Right atrium auricular region (tissue), 2 donors: ENCODE measurements at places on chromosomes 11 and 22. TPM values are rescaled to one million over a fixed set of nuclear protein-coding genes. Genes with fewer than 3 reads are reported as not detected.

Gene RIBC2
- total RNA-seq: not detected

Gene OR51E2
- 0.15 TPM for total RNA-seq

Gene CCDC73
- total RNA-seq: not detected

Gene RASGRP2
- 28.1 TPM for total RNA-seq

Gene PITPNM1
- 10.7 TPM for total RNA-seq

Gene OLFML1
- total RNA-seq: 4.6 TPM

Gene NXPE2
- 0.20 TPM for total RNA-seq

- peak; percentile 68 for DNase-seq
Observed at GRCh38 chr11:63917692-63918506, 935 bp upstream of the RCOR2 start.

- DNase-seq: no peak
Observed at GRCh38 chr11:95182397-95182796, 48.6 kb downstream of the SESN3 start.

DNA sequence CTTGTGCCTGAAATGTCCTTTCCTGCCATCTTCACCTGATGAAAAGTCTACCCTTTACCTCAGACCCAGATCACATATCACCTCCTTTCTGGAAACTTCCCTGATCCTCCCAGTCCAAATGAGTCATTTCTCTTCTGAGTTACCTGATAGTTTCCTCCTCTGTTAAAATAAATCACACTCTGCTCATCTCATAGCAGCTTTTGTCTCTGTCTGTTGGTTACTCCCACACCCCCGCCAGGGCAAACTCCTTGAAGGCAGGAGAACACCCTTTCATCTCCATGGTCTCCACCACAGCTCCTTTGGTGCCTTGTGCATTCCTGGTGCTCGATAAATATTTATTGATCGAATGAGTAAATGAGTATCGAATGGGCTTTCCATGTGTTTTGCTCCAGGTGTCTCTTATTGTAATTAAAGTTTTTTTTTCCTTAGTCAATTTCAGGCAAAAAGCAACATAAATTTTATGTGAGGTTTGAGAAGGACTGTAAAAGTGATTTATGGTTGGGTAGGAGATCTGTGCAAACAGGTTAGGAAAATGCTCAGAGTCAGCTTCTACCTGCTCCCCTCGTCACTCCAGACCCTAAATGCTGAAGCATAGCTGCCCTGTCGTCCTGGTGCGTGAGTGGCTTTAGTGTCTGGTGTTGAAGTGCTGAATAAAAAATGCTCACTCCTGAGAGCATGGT is 178.2 kb downstream of the GRIK4 start:
- DNase-seq: no peak

- no peak for DNase-seq
Observed at GRCh38 chr22:17855572-17856290, 81.5 kb upstream of the BID start.

DNA sequence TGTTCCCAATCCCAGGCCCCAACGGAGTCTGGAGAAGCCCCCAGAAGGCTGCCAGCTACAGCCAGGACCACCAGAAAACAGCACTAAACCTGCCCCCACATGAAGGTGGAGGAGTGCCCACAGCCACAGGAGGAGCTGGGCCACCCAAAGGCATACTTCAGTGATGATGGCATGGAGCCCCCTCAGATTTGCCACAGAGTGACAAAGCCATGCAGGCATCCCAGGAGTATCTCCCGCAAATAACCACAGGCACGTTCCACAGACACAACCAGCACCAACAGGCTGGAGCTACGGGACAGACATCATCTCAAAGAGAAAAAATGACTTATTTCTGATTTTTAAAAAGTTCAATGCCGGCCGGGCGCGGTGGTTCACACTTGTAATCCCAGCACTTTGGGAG is 10.6 kb downstream of the CARS1 start:
- DNase-seq: no peak

GRCh38 chr22:25564320-25564978 is at the start of gene GRK3:
Gene GRK3 (plus strand): TSS chr22:25564675. CDS start chr22:25565041, 366 bp downstream.
- peak; percentile 60 for DNase-seq

- no peak for DNase-seq
Observed at GRCh38 chr11:128238521-128239265, 348.7 kb downstream of the ETS1 start.

DNA sequence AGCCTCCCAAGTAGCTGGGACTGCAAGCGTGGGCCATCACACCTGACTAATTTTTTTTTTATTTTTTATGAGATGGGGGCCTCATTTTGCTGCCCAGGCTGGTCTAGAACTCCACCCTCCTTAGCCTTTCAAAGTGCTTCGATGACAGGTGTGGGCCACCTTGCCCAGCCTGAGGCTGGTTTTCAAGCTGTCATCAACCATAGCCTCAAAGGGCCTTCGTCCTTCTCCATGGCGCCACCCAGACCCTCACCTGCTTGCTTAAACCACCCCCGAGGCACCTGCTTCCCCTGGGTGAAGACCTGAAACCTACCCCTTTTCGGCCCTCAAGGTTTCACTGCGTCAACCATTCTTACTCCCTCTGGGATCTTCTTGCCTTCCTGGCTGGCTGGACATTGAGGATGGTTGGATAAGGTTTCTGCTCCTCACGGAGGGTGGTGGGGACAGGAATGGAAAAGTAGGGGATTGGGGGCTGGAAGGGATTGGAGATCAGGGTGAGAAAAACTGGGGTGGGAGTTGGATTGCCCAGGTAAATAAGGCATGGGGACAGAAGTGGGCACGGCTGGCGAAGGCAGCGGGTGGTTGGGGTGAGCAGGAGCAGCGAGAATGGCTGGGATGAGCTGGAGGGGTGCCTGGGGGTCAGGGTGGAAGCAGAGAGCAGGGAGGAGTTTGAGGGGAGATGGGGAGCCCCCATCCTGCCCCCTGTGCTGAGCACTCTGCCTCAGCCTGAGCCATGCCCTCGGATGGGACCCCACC is 2.8 kb upstream of the ACR start:
- DNase-seq: no peak

DNA sequence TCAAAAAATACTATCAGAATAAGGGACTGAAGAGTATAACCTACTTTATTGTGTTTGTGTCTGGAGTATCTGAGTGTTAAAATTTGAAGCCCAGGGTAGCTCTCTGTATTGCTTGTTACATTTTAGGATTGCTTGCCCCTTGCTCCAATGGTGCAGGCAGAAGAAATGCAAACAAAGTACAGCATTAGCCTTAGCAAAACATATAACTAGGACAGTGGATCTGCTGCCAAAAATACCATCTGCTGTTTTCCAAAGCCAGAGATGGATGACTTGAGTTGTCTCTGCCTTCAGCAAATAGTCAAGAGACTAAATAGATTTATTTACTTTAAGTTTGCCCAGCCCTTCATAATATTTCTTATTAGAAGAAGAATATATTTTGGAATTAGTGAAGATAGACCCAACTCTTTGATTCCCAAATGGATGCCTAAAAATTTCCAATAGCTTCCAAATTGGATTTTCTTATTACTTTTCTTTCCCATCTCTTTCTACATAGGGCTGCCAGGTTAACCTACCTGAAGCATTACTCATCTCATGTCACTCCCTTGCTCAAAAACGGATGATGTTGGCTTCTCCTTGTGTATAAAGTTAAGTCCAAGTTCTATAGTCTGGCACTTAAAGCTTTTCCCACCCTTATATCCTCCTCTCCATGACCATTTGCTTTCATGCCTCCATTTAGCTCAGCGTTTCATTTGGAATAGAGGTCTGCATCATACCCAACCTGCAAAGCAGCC is 66.3 kb downstream of the LDLRAD3 start:
- DNase-seq: no peak

DNA sequence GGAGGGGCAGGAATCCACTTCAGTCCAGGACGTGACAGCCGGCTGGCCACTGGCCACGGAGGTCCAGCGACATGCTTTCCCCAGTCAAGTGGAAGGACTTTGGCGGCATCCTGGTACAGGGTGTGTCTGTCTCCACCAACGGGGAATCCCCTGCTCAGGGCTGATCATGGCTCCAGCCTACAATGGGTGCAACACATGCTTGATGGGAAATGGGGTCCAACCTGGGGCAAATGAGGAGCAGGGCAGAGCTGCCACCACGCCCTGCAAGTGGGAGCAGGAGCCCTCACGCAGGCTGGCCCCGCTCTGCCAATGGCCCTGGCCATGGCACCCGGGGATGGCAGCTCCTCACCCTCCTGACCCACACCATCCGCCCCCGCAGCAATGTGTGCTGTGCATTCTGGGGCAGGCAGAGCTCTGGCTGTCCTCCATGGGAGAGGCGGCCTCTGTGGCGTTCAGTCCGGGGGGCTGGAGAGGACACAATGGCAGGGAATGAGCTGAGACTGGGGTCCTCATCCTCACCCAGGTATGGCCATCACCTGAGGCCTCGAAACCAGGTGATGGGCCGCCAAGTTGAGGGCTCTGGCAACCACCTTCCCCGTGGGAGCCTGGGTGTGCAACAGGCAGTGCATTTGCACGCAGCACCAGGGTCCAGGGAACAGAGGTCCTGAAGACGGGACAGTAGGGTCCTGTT is 5.8 kb upstream of the SEPTIN5 start:
- DNase-seq: no peak

DNA sequence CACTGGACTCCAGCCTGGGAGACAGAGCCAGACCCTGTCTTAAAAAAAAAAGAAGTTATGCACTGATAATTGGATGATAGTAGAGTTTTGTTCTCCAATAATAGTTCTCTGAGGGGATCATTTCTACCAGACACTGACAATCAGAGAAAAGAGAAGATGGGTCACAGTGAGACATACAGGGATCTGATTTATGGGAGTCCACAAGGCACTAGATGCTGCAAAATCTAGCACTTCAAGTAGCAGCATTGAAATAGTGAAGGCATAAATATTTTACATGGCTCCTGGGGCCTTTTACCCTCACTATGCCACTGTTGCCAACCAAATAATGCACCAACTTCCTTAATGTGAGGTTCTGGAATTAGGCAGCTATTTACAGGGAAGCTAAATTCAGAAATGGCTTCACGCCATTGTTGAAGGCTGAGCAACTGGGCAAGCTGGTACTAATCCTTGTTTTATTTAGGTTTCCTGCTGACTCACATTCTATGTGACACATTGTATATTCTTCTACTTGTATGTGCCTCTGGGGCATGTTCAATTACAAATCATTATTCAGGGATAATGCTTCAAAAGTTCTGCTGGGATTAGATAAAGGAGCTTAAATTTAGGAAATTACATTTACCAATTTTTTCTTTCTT is 38.2 kb upstream of the ABTB2 start:
- DNase-seq: no peak

DNA sequence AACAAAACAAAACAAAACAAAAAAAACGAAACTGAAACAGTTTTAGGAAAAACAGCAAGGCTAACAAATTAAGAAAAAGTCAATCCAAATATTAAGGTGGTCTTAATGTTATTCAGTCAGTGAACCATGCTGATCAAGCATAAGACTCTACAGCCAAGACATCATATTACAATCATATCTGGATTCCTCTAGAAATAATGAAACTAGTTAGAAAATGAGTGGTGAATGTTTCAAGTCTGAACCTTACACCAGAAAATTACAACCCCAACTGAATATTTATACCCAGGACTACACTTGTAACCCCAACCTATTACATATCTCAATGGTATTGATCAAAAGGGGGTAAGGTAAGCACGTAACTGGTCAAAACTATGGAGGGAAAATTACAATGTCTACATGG is 48.8 kb downstream of the ACAT1 start:
- no peak for DNase-seq

DNA sequence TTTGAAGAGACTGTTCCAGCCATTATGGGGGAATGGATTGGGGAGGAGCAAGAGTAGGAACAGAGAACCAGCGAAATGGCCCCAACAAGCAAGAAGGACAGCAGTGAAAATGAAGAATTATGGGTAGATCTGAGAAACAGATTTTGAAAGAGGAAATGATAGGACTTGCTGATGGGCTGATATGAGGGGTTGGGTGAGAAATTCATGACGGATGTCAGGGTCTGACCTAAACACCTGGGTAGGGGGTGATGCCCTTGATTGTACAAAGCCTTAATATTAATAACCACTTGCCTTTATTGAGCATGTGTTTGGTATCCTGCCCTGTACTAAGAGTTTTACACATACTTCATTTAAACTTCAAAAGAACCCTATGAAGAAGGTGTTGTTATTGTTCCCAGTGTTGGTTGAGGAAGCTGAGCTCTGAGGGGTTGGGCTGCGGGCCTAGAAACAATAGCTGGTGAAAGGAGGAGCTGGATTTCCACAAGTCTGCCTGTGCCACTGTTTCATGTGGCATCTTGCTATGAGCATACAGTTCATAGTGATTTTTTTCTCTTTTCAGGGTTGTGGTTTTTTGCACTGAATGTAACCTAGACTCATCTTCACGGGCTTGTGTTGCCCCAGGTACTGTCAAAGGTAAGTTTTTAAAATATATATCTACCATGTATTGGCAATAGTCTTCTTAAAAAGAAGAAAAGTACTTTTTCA is 61.1 kb upstream of the TNRC6B start:
- DNase-seq: no peak

DNA sequence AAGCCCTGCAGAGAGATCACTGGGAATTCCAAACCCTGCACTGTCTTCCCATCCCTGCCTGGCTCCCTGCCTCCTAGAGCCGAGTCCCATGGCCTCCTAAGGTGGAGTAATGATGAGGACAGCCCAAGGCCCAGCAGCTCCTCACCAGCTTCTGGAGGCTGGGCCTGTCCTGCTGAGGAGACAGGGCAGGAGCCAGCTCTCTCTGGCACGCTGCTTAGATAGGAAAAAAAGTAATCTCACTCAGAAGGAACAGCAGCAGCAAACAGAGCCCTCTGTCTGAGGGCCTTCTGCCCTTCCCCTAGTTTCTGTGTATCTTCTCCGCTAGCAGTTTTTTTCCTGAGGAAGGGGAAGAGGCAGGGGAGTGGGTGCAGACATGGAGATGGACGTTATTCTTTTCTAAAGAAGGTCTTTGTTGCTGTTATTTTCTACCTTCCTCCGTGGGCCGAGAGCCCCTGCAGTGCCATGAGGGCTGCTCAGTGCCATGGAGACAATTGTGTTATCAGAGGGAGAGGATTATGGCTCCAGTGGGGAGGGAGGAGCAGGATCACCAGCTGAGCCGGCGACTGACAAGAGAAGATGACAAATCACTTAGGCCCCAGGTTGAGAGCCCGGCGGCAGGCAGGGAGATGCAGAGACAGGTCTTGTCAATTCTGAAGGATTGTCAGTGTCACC is 315.3 kb downstream of the BUD13 start:
- DNase-seq: no peak

DNA sequence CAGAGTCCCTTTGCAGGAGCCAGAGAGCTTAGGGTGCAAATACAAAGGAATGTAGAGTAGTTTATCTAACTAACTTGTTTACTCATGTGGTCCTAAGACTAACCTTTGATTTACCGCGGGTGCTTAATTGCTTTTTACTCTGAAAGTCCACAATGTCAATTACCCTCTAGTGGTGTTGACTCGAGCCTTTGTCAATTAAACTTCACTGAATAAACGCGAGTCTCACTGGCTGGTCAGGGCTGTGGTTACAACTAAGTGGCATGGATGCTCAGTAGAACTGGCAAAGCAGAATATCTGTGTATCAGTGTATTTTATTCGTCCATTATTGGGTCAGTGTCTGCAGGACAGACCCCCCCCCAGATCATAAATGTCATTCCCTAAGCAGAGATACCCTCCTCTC is 181.7 kb downstream of the OR4C45 start:
- DNase-seq: no peak

- no peak for DNase-seq
Observed at GRCh38 chr22:39306456-39307361, 12.7 kb downstream of the RPL3 start.

GRCh38 chr11:40119661-40120060 is 1339.8 kb downstream of the LRRC4C start:
- no peak for DNase-seq

- no peak for DNase-seq
Observed at GRCh38 chr11:134737563-134738510, 325.8 kb upstream of the B3GAT1 start.
